CD4-positive, alpha-beta T cell treated with Interleukin-4 for 4 hours (primary cell): ENCODE measurements at places on chromosomes 7 and 10.

DNA sequence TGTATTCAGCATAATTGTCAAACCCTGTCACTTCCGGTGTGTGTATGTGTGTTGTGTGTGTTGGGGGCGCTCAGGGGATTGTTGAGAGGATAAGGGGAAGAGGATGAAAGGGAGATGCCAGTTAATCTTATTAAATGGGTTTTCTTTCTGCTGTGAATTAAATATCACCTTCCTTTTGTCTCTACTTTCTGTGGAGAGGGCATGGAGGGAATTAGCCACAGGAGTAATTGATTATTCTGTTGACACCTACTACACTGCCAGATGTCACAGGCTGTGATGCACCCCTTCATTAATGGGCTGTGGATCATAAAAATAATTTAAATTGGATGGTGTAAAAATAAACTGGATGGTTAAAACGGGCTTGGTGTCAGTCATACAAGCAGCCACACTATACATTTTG is 311.9 kb downstream of the MDFIC start:
- no peak for DNase-seq

DNA sequence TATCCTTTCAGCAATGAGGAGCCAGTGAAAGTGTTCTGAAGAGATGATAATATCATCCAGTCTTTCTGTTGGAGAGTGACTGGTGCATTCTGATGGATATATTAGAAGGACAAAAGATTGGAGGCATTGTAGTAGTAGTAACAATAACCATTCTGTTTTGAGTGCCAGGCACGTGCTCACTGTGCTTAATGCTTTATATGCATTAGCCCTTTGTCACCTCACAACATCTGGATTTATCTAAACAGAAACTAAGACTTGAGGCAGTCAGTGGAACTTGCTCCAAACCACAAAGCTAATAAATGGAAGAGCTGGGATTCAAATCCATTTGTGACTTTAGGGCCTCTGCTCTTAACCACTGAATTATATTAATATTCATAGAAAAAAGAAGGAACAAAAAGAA is 84.5 kb upstream of the OIT3 start:
- DNase-seq, result no peak

DNA sequence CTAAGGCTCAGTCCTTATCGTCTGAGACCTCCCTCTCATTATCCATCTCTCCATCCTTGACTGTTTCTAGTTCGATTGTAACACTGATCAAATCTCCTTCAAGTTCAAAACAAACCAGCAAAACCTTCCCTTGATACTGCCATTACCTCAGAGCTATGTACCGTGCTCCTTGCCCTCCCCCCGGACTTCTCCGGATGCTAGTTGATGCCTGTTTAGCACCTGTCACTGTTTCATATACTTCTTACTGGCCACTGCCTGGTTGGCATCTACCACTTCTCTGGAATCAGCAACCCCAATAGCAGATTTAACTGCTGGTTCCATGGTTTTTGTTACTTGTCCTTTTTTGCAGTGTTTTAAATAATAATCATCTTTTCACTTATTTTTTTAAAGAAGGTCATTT is 64.1 kb downstream of the BMPR1A start:
- no peak for DNase-seq

- no peak for DNase-seq
These were observed 138.0 kb downstream of the TACC2 start for GRCh38 chr10:122126763-122127659.

GRCh38 chr7:137976696-137977095 is 25.2 kb downstream of the CREB3L2 start:
- DNase-seq, result no peak

- DNase-seq, result peak; percentile 74
These were observed 32.1 kb upstream of the HECTD2 start for GRCh38 chr10:91378061-91378460.

DNA sequence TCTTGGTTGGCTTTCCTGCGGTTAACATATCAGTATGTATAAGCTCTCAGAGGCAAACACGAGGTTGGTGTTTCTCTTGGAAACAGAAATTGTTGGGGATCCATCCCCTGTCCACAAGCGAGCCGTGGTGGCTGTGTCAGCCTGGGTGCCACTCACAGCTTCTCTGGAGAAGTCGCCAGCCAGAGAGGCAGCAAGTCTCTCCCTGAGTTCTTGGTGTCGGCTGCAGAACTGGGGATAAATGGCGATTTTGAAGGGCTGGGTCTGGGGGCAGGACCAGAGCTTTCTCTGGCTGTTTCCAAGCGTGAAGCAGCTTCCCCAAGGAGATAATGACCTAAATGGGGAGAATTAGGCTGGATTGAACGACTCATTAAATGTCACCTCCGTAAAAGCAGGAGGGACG is 335.3 kb downstream of the GLRX3 start:
- DNase-seq, result no peak

DNA sequence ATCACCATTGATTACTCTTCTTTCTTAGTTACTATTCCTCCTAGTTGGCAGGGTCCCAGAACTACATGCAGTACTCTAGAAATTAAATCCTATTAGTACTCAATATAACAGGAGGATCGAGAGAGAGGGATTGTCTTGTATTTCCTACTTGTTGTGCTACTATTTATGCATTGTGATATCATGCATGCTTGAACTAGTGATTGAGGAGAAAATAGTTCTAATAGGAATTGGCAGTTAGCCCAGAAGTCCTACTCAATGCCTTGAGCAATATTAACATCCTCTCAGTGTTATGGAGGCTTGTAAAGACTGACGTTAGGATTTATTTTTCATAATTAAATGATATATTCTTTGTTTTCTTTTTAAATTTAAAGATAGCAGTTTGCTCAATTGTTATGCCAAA is 67.4 kb downstream of the FOXP2 start:
- no peak for DNase-seq

GRCh38 chr10:70575874-70576802 is 26.4 kb downstream of the PRF1 start:
- peak; percentile 51 for DNase-seq

- no peak for DNase-seq
These were observed 623.4 kb upstream of the IGFBP3 start for GRCh38 chr7:46544396-46545008.

- peak; percentile 54 for DNase-seq
These were observed 80.3 kb upstream of the UCN3 start for GRCh38 chr10:5284311-5285057.

DNA sequence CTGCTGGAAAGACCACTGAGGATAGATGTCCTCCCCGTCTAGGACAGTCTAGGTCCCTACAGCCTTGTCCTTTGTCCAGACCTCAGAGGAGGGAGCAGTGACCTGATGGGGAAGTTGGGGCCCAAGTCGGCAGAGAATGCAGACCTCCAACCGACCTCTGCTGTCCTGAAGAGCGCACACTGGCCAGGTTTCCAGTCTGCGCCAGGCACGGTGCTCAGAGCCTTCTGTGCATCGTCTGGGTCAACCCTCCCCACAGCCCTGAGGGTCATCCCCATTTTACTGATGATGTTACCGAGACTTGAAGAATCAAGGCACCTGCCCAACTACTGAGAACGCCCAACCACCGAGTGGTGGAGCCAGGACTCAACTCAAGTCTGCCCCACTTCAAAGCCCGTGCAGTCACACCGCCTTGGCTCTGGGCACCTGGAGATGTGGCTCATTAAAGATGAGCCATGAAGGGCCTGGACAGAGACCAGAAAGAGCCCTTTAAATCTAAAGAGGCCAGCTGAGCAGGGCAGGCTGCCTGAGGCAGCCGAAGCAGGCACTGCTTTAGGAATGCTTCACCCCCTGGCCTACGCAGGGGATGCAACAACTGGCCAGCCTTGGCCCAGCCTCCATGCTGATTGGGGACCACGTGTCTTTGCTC is 4.4 kb downstream of the ITPRIP start:
- DNase-seq, result no peak

DNA sequence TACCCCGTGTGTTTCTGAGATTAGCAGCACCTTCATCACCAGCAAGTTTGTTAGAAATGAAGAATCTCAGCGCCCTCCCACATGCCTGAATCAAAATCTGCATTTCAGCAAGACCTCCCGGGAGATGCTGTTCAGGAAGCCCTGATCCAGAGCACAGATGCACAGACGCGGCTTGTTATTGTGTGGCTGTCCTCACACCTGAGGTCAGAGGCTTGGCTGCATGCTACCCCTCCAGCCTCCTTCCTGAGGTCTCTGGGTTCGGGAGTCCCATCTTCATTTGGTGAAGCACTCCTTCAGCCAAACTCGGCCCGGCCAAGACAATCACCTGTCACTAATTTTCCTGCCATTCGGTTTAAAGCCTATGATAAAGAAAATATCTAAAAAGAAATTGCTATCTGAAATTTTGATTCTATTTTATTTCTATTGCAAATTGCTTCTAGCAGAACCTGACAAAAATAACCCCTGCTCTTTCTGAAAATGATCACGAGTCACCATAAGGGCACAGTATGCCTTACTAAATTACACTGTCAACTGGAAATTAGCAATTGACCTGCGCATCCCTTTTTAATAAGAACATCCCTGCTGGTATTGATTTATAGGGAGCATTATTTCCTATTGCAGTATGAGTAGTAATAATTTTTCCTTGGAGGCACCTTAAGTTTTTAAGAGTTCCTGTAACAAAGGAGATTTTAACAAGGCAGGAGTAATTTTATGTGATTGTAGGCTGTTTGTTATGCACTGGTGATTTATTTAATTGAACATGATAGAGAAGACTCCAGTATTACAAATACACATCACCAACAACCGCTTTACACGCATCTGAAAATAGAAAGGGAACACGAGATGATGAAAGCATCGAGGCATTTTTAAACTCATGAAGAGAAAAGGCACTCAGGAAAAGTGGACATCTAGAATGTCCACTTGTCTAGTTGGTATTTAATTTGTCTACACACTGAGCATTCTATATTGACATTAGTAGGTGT is 49.5 kb downstream of the VSTM2A start:
- no peak for DNase-seq

DNA sequence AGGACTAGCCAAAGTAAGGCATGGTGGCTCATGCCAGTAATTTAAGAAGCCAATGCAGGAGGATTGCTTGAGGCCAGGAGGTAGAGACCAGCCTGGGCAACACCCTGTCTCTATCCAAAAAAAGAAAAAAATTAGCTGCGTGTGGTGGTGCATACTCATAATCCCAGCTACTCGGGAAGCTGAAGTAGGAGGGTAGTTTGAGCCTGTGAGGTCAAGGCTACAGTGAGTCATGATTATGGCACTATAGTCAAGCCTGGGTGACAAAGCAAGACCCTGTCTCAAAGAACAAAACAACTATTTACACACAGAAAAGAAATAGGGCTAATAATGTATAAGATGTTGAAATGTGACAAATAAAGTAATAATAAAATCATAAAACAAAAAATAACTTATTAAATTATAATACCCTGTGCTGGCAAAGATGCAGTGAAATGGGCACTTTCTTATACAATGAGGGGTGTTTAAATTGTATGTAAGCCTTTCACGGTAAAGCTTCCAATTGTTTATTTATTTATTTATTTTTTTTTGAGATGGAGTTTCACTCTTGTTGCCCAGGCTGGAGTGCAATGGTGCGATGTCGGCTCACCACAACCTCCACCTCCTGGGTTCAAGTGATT is 175.2 kb downstream of the TPST1 start:
- DNase-seq, result no peak

GRCh38 chr7:41692251-41692650 is 10.6 kb downstream of the INHBA start:
- no peak for DNase-seq

DNA sequence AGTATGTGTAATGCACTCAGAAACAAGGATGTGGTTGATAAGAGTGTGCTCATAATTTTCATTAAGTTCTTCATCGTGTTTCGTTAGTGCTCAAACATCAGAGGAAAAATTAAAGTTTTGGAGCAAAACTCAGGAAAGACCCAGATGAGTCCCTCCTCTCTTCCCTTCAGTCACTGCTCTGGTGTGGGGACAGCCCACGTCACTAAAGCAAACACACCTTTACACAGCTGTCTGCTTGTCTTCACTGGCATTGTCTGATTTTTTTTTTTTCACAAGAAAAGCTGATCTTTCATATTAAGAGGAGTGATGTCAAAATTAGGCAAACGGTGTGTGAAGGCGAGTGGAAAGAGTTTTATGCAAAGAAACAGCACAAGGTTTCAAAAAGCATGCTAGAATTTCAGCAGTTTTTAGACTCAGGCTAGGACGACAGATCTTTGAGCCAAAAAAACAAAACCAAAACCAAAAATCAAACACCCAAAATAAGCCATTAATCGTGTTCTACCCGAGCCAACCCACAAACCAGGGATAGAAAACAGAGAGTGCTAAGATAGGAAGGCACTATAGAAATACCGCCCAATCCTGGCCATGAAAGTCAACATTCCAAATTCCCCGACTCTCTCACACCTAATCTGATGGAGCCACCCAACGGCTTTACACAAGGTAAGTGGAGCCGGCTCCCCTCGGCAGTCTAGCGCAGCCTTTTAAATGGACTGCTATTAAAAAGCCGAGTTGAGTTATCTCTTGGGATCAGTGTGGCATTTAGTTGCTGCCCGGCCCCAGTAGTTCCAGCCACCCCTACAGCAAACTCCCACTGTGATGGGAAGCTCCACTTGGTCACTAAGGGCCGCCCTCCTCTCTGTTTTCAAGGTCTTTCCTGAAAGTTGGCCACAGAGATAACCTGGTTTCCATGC is 27.9 kb upstream of the GATA3 start:
- DNase-seq, result no peak

GRCh38 chr7:46047581-46047980 is 126.5 kb upstream of the IGFBP3 start:
- no peak for DNase-seq

DNA sequence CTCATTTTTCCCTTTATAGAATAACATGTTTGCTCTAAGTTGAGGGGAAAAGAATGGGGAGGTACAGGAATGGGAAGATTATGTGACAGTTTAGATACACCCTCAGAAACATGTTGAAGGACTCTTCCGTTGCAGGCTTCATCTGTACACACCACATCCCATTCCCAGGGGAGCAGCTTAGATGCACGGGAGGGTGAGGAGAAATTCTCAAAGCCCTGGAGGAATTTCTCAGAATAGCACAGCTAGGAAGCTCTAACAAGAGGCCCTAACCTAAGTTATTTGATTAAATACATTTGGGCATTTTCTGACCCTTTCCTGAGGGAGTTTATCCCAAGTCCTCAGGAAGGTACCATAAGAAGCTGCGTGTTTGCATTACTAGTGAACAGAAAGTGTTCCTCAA is 660.2 kb upstream of the IGFBP3 start:
- DNase-seq, result no peak

GRCh38 chr7:2522780-2523433 is 3.3 kb downstream of the LFNG start:
- no peak for DNase-seq

- no peak for DNase-seq
These were observed 19.6 kb upstream of the PRKAG2 start for GRCh38 chr7:151896486-151896885.

GRCh38 chr10:70887804-70888800 is at the start of gene PCBD1:
PCBD1 (minus strand) TSS chr10:70888565; CDS start chr10:70888533, 32 bp downstream.
- DNase-seq, result peak; percentile 71

GRCh38 chr7:159034394-159034793 is 110.3 kb downstream of the VIPR2 start:
- no peak for DNase-seq
